ENCODE measurements at places on chromosomes 6 and 20. TPM values are rescaled to one million over a fixed set of nuclear protein-coding genes. Genes with fewer than 3 reads are reported as not detected.

- DNase-seq = no peak
Observed at GRCh38 chr6:161963181-161963580, 689.3 kb upstream of the AGPAT4 start.

- DNase-seq = no peak
Observed at GRCh38 chr20:20024942-20025341, 7.8 kb downstream of the NAA20 start.

- no peak for DNase-seq
Observed at GRCh38 chr6:15945593-15946159, 183.2 kb upstream of the MYLIP start.

DNA sequence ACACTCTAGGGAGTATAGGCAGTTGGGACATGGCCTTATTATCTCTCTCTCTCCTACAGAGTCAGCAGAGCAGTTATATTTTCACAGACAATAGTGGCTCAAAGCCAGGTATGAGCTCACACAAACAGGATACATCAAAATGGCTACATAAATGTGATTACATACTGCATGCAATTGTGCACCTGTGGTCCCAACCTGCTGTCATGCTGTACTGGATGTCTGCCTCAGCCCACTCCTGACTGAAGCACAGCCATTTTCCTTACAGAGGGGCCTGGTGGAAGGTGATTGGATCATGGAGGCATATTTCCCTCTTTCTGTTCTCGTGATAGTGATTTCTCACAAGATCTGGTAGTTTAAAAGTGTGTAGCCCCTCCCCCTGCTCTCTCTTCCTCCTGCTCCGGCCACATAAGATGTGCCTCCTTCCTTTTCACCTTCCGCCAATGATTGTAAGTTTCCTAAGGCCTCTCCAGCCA is 37.0 kb upstream of the SAMHD1 start:
- DNase-seq = no peak

- DNase-seq = no peak
Observed at GRCh38 chr6:27129095-27129815, 118.2 kb upstream of the PRSS16 start.

- DNase-seq = no peak
Observed at GRCh38 chr6:144289006-144289405, 3.9 kb downstream of the UTRN start.

DNA sequence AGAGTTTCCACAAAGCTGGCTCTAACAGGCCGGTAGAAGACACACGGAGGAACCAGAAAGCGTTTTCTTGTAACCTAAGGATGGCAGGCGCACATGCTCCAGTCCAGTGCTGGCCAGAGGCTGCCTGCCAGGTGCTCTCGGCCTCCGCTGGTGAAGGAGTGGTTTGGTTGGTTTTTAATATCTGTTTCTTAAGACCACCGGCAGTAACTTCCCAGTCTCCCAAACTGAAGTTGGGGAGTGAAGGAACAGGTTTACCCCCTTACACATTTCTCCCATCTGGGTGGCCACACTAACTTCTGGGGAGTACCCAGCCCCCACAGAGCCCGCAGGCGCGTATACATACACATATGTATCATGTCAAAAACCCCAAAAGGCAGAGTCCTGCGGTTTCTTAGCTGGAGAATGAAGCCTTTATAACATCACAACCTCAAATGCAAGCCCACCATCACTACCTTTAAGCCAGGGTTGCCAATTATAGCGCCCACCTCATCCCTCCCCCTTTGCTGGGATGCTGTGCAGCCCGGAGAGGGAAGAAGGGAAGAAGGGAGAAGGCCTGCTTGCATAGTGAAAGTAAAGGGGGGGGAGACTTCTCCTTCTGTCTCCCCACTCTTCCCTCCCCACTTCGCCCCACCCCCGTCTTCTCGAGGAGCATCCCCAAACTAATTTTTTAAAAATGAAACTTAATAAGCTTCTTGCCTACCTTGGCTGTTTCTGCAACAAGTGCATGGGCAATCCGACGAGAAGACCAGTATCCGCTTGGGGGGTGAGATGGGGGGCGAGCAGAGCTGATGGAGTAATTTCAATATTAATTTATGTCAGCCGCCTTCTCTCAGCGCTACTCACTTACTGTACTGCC is 1.0 kb downstream of the TRERF1 start:
- peak; percentile 26 for DNase-seq

DNA sequence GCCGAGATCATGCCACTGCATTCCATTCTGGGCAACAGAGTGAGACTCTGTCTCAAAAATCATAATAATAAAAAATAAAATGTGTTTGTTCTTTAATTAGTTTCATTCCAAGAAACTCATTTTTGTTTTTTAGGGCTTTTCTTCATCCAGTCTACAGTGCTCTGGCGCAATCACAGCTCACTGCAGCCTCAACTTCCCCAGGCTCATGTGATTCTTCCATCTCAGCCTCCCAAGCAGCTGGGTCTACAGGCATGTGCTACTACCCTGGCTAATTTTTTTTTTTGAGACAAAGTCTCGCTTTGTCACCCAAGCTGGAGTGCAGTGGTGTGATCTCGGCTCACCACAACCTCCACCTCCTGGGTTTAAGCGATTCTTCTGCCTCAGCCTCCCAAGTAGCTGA is 143.6 kb upstream of the JARID2 start:
- peak; percentile 9 for DNase-seq

DNA sequence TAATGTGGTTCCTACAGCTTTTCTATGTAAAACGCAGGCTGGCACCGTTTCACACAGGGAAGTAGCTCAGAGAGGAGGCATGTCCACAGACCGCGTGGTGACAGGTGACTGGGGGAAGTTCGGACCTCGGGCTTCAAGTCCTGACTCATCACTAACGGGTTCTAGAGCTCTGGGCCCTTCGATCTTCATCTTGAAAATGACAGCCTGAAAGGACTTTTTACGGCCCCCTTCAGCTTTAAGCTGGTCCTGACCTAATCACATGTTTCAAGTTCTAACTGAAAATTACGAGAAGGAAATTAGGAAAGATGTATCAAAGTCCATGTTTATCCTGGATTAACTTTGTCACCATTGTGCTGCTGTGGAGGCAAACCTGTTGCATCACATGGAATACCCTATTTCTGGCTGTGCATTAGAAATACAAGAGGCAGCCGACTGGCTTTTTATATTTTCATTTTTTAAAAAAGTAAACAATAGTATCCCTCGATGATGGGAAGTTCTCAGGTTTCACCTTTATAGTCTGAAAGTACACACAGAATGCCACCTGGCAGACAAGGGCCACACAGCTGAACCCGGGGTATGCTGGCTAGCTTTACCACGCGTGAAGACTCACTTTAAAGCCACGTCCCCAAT is 2.0 kb downstream of the MAN1A1 start:
- peak; percentile 69 for DNase-seq

DNA sequence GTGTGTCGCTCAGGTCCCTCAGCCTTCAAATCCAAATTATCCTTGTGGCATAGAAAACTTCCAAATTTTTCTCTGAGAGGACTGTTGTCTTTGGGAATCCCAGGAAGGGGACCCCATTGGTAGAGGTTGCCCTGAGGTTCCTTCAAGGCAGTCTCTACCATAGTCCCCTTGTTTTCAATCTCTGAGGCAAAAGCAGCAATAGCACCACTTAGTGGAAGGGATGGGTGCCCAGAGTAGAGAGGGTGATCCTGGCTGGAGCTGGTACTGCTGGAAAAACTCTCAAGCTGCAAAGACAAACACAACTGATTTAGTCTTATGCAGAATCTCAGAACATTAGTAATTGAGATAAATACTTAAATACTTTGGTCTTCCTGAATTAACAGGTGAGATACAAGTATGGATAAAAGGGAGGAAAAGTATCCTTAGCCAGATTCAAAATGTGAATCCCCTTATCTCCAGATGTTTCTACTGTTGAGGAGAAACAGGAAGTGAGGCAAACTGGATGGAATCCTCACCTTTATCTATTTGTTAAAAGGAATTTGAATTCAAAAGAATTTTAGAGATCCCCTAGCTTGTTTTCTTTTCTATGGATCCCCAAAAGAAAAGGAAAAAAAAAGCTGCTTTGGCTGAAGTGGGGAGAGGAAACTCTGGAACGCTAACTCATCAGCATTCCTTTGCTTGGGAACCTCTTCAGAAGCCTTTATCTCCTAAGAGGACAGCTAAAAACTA is 13.4 kb downstream of the ZNF318 start:
- peak; percentile 19 for DNase-seq

- DNase-seq = no peak
Observed at GRCh38 chr6:160029525-160029924, 60.6 kb downstream of the IGF2R start.

DNA sequence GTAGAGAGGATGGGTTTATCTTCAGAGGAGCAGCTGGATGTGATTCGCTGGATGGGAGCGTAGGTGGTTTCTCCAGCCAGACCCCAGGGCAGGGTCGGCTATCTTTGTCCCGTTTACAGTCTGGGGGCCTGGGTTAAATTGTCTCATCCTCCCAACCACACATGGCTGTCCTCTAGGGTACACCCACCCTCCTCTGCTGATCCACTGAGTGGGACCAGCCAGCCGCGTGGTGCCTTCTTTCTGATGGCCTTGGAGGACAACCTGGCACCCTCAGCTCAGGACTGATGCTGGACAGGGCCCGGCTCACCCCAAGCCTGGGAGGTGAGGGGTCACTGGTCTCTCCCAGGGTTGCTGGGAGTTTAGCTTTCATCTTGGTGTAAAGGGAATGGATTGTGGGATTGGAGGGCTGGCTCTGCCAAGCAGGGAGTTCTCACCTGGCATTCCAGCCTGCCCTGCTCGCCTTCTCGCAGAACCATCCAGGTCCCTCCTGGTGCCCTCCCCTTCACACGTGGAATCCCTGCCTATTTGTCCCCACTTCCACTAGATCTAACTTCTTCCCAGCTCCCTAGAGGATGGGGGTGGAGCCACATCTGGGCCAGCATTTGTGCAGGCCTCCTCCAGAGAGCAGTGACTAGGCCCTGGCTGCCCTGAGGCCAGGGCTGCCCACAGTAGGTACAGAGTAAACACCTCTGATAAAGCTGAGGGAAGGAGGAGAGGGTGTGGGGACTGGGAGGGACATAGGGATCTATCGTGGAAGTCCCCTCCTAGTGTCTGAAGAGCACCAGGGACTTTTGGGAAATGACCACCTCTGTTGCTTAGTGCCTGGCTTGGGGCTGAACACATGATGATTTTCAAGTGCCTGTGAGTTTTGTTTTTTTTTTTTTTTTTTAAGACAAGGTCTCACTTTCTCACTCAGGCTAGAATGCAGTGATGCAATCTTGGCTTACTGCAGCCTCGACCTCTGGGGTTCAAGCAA is 1.6 kb downstream of the ITPR3 start:
- DNase-seq = peak; percentile 59

DNA sequence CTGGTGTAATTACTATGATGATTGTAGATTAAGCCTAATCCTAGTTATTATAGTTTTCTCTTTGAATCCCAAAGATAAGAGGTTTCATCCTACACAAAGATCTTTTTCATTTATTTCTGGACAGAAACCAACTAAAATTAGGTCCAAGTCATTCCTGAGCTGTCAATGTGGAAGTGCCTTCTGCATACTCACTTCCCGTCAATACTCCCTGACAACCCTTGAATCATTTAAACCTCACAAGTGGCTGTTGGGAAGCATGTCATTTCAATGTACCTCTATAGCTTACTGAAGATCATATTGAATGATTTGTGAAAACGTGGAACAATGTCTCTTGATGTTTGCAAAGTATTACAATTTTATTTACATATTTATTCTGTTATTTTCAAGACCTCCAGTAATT is 274.1 kb downstream of the HACE1 start:
- no peak for DNase-seq

- peak; percentile 59 for DNase-seq
Observed at GRCh38 chr20:56974499-56975250, 291.8 kb downstream of the BMP7 start.

- DNase-seq = no peak
Observed at GRCh38 chr6:169774347-169774746, 22.9 kb downstream of the ERMARD start.

GRCh38 chr20:17967521-17968365 is 851 bp downstream of the SNX5 start:
- no peak for DNase-seq

GRCh38 chr6:53718597-53719460 is 53.3 kb upstream of the KLHL31 start:
- DNase-seq = peak; percentile 41

DNA sequence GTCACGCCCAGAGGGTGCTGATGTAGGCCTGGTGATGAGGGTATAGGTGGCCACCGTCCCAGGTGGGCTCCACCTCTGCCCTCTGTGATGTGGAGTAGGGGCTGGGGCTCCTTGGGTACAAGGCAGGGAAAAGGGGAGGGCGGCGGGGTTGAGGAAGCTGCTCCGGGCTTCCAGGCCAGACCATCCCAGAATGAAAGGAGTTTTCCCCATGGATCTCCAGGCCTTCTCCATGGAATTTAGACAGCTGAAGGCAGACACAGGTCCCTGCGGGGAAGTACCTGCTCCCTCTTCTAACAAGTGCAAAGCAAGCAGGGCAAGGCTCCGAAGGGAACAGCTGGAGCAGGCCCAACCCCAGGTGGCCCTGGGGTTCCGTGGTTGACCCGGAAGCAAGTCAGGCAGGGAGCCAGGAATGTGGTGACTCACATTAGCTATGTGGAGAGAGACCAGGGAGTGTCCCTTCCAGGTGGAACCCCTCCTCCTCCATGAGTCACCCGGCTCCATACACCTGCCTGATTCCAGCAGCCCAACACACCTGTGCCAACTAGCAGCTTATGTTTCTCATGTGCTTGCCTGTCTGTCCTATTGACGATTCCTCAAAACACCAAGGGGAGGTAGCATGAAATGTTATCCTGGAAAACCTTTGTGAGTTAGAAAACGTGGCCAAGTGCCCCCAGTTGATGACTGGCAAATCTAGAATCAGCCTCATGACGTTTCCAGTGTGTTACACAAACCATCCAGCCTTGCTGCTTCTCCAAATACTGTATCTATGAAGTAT is 59.7 kb upstream of the SNX9 start:
- DNase-seq = peak; percentile 97

DNA sequence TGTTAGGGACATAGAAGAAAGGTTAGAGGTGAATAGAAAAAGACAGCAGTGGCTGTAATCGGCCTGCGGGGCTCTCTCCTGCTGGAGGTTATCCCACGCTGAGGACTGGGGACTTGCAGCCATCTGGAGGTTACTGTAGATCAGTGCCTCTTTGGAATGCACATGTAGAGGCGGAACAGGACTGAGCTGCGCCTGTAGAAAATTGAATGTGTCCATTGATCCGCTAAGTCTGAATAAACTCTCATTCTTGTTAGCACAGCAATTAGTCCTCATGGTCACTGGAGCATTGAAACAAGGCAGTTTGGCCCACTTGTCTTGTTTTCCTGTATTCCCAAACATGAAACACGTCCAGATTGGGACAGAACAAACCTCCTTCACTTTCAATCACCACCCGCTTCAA is 46.3 kb upstream of the F13A1 start:
- DNase-seq = no peak

LGSN gene
- total RNA-seq = 0.32 TPM

BHLHE23 gene
- not detected for total RNA-seq

MYLK2 gene
- not detected for total RNA-seq

NMBR gene
- total RNA-seq = not detected

LY6G6D gene
- not detected for total RNA-seq

WFDC2 gene
- total RNA-seq = 325 TPM

LTB gene
- total RNA-seq = 34.8 TPM
